ENCODE measurements at places on chromosomes 1 and 21.

DNA sequence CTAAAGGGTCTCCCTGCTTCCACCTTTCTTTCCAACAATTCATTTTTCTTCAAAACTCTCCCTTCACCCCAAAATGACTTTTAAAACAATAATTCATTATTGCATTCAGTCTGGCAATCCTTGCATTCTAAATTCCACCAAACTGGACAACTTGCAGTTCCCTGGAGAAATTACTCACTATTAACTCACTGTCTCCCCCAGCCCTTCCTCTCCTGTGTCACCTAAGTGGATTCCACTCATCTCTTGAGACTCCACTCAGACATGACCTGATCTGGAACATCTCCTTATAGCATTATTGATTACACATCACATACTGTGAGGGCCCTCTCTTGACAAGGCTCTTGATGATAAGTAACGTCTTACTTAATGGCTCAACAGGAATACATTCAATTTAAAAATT, 257.1 kb downstream of the BRINP2 start:
- DNase-seq, result no peak

GRCh38 chr1:221272940-221273339, 393.7 kb downstream of the HLX start:
- DNase-seq, result no peak

GRCh38 chr1:192045131-192045530, 113.1 kb upstream of the RGS18 start:
- DNase-seq, result no peak

- no peak for DNase-seq
These were observed 51.7 kb upstream of the MRPS6 start for GRCh38 chr21:34021726-34022125.

DNA sequence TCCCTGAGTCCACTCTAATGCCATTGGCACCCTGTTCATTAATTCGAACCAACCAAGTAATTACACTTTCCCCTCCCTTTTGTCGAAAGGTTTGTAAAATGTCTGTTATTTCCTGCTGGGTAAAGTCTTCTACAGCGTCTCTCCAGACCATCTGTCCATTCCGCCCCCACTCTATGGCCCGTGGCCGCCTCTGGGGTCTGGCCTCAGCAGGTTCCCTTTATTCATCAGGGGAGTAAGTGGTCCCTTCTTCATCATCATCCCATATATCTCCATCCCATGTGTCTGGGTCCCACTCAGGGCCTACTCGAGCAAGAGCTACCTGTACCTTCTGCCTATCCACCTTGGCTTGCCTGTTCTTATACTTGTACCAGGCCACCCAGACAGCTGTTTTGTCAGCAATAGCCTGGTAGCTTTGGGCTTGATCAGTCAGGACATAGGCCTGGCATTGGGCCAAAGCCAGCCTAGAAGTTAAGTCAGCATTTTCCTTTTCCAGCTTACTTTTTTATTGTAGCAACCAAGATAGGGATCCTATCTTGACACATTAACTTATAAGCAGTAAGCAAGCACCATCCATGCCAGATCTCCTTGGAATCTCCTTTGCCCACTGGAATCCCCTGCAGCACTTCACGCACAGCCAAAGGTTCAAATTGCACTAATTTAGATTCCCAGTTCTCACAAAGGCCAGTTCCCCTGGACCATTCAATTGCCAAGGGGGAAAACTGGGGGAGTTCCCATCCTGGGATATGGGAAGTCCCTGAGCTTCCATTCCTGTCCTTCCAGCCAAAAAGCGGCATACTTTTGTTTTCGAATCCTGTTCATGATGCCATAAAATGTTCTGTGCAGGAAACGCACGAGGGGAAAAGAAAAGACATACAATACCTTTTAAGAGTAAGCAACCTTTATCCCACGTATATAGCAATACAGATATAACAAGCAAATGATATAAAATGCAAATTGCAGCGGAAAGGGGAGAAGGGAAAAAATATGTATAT, 6.6 kb upstream of the STUM start:
- DNase-seq, result no peak

DNA sequence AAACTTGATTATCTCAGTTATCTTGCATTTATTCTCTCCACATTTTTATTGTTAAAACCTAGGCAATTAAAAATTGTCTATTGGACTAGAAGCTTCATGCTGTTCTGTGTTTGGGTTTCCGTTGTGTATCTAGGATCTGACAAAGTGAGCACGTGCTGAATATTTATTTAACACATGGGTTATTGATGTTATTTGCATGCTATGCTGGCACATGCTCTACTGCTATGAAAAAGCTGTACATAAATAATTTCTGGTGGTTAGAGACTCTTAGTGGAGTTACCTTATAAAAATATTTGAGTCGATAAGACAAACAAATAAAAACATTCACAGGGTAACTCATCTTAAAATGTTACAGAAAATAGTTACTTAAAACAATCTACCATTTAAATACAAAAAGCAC, 1769.7 kb downstream of the MRPL39 start:
- no peak for DNase-seq

DNA sequence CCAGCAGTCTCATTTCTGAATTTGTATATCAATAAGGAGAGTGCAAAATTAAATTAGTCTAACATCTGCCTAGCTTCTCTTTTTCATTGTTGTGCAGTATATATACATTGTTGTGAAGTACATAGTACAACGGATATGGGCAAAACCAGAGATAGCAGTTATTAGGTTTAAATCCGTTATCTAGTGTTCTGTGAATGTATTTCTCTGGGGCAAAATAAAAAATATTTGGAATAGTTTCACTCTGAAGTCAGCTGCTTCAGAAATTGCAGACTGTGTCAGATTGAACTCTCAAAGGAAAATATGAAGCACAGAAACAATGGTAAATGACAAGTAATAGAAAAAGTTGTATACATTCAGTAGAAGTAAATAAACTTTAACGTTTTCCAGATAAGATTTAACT, 836.5 kb upstream of the CXADR start:
- no peak for DNase-seq

- no peak for DNase-seq
These were observed 537.4 kb upstream of the ZRANB2 start for GRCh38 chr1:71618191-71618590.

DNA sequence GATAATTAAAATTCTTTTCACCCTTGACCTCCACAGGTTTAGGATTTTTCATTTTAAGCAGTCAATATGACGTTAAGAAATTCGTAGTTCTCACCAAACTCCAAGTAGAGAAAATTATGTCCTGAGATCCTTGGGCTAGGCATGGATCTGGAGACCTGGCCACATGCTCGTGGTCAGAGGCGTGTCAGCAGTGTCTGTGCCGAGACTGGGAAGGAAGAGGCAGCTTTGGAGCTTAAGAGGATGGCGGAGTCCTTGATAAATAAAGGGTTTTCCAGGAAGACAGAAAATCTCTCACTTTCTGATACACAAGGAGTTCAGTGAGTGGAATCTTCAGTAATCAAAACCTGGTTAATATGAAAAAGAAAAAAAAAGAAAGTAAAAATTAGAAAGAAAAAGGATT, 17.0 kb downstream of the RHOU start:
- no peak for DNase-seq

DNA sequence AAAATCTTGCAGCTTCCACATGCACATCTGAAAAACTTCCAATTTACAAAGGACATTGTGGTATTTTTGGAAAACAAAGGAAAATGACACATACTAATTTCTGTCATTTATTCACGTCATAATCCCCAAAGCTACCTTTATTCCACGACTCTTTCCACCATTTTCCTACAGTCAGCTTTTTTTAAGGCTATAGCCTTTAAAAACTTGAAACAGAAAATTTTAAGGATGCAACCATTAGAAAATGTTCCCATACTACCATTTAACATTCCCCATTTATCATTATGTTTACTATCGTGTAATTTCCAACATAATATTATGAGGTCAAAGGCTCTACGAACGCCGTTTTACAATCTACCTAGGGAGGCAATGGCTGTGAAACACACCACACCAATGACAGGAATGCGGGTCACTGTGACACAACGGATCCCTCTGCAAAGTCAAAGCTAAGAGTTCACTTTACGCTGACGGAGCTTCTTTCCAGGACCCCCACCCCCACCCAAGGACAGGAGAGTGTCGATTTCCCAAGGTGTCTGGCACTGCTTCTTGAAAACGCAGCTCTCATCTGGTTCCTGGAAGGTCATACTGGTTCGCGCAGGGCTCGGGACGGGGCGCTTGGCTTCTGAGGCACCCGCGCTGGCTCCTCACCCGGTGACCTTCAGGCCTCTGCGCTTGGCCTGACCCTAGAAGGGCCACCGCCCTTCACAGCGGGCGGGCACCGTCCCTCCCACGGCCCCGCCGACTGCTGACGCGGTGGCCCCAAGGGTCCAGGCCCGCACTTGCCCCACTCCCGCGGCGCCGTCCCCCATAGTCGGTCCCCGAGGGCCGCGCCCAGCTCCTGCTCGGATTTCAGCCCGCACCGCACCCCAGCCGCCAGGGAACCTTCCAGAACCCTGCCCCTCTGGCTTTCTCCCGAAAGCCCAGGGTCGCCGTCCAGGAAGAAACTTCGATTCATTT, 50.5 kb upstream of the ATF3 start:
- no peak for DNase-seq

- DNase-seq, result no peak
These were observed 56.8 kb downstream of the LUZP1 start for GRCh38 chr1:23111600-23112535.

DNA sequence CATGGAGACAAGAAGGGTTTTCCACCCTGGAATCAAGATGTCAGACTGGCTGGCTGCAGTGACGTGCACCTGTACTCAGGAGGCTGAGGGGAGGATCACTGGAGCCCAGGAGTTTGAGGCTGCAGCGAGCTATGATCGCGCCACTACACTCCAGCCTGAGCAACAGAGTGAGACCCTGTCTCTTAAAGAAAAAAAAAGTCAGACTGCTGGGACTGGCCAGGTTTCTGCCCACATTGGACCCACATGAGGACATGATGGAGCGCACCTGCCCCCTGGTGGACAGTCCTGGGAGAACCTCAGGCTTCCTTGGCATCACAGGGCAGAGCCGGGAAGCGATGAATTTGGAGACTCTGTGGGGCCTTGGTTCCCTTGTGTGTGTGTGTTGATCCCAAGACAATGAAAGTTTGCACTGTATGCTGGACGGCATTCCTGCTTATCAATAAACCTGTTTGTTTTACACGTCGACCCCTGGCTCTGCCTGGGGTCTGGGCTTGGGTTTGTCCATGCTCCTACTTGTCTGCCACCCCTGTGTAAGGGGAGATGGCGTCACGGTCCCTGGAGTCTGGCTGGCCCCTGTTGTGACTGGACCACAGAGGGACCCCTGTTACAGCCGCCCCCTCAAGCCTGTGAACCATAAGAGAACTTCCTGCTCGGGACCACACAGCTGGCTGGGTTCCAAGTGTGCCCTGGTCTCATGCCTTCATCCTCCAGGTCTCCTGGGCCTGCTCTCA, 20.9 kb upstream of the VPS13D start:
- peak; percentile 75 for DNase-seq

GRCh38 chr1:74596717-74597116, 76.9 kb downstream of the ERICH3 start:
- DNase-seq, result no peak

DNA sequence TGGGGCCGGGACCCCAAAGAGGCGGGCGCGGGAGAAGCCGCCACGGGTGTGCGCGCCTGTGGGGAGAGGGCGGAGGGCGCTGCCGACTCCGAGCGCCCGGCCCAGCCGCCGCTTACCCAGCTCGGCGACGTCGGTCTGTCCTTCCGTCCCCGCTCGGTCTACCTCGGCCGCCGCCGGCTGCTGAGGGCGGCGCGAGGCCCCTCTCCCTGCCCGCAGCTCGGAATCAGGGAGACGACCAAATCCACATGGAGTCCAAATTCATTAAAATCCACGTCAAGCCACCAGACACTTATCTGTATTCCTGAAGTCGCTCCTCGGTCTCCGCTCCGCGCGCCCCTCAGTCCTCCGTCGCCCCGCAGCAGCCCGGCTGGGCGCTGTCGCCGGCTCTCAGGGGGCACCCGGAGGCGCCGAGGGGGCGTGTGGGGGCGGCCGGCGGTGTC, 637 bp downstream of the PLXNA2 start:
- DNase-seq, result no peak
